AG08396 (cell line): ENCODE measurements at places on chromosomes 4 and X.

DNA sequence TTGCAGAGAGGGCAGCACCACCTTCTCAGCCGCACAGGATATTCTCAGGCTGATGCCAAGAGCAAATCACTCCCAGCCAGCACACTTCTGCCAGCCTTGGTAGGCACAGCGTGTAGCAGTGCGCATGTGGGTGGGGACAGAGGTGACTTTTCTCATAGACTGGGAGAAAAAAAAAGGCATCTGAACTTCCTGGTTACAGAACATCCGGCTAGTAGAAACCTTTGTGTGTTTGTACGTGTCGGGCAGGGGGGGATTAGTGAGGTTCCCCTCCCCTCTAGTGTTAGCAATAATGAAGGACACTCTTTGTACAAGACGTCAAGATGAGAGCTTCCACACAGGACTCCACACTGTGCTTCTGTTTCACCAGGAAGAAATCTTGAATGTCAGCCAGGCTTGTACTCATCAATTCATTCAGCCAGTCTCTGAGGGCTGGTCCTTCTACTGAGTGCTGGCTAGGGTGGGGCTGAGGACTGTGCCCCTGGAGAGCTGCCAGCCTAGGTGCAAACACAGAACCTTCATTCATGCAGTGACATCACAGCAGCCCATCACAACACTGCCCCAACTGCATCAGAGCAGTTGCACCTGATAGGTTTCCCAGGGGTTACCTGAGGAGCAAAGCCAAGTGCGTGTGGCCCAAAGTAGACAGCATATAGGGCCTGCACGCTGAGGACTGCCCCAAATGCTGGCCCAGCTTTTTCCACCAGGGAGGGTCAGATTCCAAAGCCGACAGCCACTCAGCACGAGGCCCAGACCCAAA is 34.7 kb downstream of the SLC25A5 start:
- no peak for DNase-seq

GRCh38 chr4:1488357-1488756 is 82.1 kb upstream of the NKX1-1 start:
- DNase-seq: no peak

DNA sequence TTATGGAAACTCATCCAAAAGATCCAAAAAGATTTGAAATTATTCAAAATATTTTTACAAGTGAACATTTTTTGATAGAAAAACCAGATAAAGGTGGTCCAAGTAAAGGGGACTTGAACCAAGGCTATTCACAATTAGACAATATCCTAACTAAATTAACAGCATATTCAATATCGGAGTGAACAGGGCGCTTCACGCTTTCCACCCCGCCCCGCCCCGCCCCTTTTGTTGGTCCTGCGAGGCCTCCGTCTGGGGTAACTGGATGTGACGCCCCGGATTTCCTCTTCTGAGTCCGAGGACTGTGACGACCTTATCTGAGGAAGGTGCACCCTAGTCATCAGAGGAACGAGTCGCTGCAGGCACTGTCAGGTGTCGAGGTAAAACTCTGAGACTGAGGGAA is at the start of gene MAGEB16:
Gene MAGEB16 (plus strand): TSS at position 301 of the 400 bp plus-strand sequence. CDS start 3,855 bp downstream, outside the sequence.
- DNase-seq: no peak

DNA sequence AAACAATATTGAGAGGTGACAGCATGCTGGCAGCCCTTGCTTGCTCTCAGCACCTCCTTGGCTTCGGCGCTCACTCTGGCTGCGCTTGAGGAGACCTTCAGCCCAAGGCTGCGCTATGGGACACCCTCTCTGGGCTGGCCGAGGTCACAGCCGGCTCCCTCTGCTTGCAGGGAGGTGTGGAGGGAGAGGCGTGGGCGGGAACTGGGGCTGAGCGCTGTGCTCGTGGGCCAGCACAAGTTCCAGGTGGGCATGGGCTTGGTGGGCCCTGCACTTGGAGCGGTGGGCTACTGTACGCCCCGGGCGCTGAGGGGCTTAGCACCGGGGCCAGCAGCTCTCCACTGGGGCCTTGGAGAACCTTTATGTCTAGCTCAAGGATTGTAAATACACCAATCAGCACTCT is 1613.8 kb upstream of the IGFBP7 start:
- DNase-seq: no peak
